ENCODE measurements at places on chromosomes 4 and X.

DNA sequence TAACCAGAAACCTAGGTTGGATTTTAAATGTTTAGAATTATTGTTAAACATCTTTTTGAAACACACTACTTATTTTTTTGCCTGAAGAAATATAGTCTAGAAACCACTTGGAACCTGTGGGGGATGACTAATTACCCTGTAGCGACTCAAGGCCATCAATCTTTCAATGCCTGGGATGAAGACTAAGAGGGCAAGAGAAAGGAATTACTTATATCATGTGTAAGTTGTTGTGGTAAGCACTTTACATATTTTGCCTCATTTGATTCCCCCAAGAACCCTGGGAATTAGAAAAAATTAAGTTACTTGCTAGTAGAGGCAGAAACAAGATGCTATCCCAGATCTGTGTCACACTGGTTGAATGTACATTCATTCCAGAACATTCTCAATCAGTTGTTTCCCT is 170.9 kb upstream of the GRIA3 start:
- no peak for DNase-seq

DNA sequence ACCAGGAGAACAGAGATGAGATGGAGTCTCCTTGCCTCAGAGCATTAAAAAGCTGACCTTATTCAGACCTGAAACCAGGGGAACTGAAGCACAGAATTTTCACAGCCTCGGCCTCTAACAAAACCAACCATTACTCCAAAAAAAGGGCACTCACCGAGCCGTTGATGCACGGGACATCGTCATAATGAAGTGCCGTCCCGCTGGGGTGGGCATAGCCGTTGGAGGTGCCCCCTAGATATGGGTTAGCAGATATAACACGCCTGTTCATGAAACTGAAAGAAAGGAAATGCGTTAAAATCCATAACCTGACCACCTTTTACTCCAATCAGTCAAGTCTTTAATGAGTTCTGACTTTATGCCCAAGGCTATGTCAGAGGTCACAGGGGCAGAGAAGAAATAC is 153.6 kb downstream of the AFAP1 start:
- DNase-seq, result no peak

- no peak for DNase-seq
These were observed 154.9 kb downstream of the PJA1 start for GRCh38 chrX:69010339-69010738.

GRCh38 chr4:109044431-109044830 is 258.0 kb downstream of the COL25A1 start:
- no peak for DNase-seq

GRCh38 chrX:152405561-152405960 is 45.6 kb downstream of the GABRA3 start:
- DNase-seq, result no peak

All from upper lobe of right lung (tissue), 1 donor.